ENCODE measurements at places on chromosomes 13 and 19.

GRCh38 chr19:46791944-46792343 is 3.5 kb upstream of the SLC1A5 start:
- no peak for DNase-seq

GRCh38 chr13:28497143-28497876 is 2.4 kb upstream of the FLT1 start:
- no peak for DNase-seq

GRCh38 chr13:80012251-80012650 is 328.7 kb downstream of the SPRY2 start:
- DNase-seq: no peak

DNA sequence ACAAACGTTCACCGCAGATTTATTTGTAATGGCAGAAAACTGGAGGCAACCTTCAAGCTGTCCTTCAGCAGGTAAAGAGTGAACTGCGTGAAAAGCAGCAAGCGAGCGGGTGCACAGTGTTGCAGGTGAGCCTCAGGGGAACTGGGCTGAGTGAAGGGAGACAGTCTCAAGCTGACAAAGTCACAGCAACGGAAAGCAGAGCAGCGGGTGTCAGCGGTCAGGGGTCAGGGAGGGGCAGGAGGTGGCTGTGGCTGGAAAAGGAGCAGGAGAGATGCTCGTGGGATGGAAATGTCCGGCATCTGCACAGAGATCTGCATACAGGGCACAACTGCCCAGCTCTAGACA is 8.5 kb upstream of the RASA3 start:
- no peak for DNase-seq

GRCh38 chr13:66139701-66140100 is 1090.4 kb downstream of the PCDH9 start:
- no peak for DNase-seq

- no peak for DNase-seq
These were observed 8.1 kb upstream of the SLITRK1 start for GRCh38 chr13:83890358-83890757.
